ENCODE measurements at places on chromosomes 2 and 18.

DNA sequence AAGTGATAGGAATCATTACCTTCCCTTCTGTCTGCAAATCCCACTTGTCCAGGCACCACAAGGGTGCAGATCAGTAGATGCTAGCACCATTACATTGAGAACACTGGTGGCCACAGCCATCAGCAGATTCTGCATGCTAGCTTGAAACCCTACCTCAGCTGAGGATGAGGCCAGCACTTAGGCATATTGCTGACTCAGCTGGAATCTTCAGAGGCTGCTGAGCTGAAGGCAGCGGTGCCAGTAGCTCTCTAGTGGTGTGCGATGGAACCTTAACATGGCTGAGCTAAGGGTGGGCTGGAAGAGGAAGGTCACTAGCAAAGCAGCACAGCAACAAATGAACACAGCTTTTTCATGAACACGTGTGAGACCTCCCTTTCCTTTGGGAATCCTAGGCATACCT, 19.0 kb upstream of the CPO start:
- no peak for DNase-seq

- no peak for DNase-seq
These were observed 144.1 kb upstream of the SETBP1 start for GRCh38 chr18:44536619-44537018.

GRCh38 chr2:162885281-162886070, 46.9 kb upstream of the KCNH7 start:
- DNase-seq: no peak

DNA sequence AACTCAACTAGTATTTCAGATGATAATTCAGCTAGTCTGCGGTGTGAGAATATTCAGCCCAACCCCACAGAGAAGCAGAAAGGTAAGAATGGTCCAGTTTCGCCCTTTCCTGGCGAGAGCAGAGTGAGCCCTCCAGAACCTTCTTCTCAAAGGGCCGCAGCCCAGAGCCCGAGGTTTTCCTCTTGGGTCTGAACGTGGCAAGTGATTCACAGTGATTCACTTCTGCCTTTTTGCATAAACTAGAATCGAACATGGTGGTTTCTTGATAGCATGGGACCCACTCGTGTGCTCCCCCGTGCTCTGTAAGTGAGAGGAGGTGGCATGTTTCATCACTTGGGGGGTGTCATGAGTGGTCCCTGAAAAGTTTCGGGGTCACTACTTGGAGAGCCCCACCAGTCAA, 24.2 kb downstream of the TRAF3IP1 start:
- DNase-seq: no peak

DNA sequence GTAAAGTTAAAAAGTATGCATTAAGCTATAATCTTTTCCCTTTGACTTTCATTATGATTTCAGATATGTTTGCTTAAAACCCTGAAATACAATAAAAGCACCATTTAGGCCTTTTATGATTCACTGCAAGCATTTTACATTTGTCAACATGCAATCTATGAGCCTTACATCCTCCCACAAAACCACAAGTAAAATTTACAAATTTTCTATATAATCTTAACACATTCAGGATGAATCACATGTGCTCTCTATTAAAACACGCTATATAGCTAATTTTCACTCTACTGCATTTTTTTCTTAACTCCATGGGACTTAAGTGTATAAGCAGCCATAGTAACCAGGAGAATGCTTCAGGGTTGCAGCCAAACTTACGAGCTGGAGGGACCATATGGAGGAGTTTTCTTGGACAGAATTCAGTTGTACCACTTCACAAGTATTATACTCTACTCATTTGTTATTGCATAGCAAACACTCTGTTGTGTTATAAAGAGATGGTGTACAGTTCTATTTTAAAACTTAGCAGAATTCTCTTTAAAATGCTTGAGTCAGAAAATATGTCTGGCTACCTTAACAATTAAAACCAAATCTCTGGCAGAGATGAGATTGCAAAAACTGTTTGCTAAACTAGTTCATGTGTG, 293.2 kb downstream of the ALK start:
- DNase-seq: no peak

- DNase-seq: no peak
These were observed 217.7 kb downstream of the GBX2 start for GRCh38 chr2:235950473-235950809.

DNA sequence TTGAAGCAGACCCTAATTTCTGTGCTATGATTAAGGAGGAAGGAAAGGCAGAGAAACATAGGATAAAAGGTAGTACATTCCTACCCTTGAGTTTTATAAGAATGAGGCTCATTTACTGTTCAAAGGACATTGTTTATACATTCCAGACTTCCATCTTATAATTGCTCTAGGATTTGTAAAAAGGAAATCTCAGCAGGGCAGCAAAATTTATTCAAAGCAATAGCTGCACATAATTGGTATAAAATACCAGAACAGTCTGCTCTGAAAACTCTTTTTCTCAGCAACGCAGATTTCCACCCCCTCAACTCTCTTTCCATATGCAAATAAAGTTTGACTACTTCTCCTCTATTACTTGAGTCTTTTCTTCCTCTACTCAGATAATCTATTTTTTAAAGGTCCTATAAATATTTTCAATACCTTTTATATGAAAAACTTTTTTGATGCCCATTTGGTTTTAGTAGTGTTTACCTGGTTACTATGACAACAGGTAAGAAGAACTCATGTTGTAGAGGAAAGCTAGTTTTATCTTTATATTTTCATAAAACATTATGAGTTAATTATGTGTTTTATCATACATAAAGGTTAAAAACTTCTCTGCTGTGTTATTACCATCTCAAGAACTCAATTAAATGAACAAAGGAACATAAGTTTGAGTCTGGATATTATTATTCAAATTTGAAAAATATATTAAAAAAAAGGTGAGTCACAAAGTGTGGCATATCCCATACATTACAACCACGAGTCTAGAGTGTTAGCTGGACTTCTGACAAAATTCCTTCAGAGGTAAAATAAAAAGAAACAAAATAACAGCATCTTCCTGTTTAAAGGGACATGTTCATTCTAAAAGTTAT, 19.9 kb downstream of the RBMS1 start:
- DNase-seq: no peak

DNA sequence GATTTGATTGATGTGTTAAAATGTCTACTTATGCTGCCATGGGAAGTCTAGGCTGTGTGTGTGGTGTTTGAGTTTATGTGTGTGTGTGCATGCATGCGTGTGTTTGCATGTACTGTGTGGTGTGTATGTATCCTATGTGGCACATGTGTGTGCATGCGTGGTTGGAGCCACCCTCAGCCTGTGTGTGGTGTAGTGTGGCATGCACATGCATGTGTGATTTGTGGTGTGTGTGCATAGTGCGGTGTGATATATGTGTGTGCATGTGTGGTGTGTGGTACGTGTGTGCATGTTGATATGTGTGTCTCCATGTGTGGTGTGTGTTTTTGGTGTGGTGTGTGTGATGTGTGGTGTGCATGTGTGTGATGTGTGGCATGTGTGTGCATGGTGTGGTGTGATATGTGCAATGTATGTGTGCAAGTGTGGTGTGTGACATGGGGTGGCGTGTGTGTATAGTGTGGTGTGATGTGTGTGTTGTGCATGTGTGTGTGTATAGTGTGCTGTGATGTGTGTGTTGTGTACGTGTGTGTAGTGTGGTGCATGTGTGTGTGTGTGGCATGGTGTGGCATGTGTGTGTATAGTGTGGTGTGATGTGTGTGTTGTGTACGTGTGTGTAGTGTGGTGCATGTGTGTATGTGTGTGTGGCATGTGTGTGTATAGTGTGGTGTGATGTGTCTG, 66.6 kb upstream of the HDAC4 start:
- DNase-seq: no peak

DNA sequence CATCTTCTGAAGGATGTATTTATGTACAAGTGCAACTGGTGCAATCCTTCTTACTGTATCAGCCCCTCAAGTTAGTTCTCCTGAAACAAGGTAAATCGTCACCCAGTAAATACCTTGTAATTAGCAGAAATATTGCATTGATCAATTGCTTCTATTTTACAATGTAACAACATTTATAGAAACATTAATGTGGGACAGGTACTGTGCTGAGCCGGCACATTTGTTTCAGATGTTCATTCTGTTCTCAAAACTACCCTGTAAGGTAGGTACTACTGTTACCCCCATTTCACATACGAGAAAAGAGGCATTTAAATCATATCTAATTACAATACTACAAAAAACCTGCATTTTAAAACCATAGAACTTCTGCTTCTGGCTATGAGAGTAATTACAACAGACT, 19.5 kb downstream of the RTN4 start:
- no peak for DNase-seq

- no peak for DNase-seq
These were observed 3.2 kb downstream of the SMAD7 start for GRCh38 chr18:48947560-48947959.

DNA sequence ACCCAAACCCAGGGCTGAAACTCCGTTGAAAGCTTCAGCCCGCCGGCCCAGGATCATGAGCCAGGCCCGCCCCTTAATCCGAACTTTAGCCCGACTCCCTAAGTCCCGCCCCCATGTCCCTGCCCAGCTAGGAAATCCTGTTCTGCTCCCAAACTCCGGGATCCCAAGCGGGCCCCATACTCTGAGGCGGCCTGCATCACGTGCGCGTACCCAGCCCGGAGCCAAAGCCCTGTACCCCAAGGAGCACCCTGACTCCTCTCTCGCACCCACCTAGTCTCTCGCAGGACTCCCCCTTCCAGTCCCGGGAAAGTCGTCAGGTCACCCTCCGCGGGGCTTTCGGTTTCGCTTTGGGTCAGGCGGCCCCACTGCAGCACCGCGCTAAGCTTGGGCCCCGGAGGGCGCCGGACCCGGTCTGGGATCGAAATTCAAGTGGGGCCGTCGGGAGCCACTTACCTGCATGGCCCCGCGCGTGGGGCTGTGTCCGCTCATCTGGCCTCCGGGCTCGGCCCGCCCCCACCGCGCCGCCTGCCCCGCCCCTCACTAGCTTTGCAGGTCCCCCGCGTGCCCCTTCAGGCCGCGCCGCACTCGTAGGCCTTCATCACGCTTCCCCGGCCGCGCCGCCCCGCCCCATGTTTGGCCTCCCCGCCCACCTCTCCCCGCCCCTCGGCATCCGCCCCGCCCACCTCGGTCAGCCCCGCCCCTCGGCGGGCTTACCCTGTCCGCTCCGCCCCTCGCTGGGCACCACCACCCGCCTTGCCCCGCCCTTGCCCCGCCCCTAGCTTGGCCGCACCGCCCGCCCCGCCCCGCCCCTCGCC, at the start of gene DNPEP:
Gene DNPEP, minus strand, starts transcription at position 607 of the 815 bp plus-strand sequence. Its CDS starts 118 bp downstream, at position 489.
- DNase-seq: peak; percentile 91

GRCh38 chr2:133420788-133421187, 147.5 kb downstream of the NCKAP5 start:
- DNase-seq: no peak

DNA sequence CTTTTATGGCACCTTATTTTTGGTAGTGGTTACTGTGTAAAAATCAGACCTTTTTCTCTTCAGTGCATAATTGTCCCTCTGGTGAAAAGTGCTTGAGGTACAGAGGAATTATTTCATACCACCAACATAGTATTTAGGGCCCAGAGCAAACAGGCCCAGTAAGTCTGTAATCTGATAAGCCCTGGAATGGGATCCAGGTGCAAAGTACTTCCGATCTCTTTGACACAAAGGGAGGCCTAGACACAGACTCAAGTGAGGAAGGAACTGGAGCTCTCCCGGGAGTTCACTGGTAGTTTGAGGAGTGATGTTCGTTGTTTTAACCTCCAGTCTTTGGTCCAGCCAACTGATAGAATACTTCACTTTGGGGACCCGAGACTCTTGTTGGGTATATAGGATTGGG, 57.4 kb downstream of the RAB31 start:
- DNase-seq: no peak

DNA sequence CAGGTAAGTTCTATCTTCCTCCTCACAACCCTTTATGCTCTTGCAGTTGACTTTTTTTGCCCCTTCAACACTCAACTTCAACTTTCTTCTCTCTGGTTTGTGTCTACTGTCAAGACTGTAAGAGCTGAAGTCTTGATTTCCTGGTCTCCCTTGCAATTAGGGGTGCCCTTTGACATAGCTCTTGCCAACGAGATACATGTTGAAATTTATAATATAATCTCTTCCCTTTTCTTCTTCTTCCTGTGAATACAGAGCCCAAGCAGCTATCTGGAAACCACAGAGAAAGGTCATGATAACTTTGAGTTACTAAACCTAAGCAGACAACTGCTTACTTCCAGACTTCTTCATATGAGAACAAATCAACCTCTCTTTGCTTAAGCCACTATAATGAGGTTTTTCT, 163.5 kb downstream of the MC4R start:
- no peak for DNase-seq

DNA sequence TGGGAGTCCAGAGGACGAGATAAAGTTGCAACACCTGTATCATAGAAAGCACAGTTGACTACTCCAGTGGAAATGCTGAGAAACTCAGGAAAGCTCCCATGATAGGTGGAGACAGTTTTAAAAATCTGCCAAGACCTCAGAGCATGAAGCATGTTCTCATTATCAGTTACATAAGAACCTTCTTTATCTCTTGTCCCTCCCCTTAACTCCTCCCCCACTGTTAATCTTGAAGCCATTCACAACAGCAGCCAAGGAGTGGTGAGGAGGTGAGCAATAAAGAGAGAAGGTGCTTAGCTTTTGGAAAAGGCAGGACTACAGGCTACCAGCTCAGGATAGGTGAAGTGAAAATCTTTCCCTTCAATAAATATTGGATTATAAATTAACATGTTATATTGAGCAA, 657.9 kb downstream of the NYAP2 start:
- no peak for DNase-seq

- no peak for DNase-seq
These were observed 1605.8 kb downstream of the SUCLG1 start for GRCh38 chr2:82853299-82853698.

GRCh38 chr2:172972005-172972619, 103.5 kb upstream of the MAP3K20 start:
- DNase-seq: peak; percentile 30

- DNase-seq: no peak
These were observed 33.4 kb upstream of the MGAT5 start for GRCh38 chr2:134220344-134220974.

DNA sequence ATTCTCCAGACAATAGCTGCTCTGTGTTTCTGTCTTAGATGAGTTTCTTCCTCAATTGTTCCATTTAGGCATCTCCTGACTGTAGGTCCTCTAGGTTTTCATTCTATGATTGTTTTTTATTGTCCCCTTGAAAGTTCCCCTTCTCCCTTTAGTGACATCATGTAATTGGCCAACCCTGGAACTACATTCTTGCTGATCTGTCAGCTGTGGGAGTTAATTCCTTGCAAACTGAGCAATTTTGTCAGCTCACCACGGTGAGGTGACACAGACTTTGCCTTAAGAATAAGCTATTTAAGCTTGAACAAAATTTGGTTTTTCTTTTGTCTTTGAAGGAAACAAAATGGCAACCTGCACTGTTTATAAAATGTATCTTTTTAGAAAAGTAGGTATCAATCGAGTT, 95.9 kb downstream of the TXNL1 start:
- no peak for DNase-seq

DNA sequence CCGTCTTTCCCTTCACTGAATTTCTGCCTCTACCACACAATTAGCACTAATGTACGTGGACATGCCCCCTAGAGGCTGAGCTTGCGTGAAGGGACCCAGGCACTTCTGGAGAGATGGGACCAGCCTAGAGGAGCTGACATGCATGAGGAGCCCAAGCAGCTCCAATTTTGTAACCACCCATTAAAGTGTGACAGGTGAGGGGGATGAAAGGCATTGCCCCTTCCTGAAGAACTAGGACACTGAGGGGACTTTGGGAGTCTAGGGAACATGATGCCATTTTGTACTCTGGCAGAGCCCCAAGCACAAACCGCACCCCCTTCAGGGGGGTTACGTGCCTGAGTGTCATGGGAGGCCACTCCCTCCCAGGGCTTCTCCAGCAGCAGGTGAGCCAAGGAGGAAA, 63.6 kb downstream of the HNRNPLL start:
- no peak for DNase-seq

Measured in activated naive CD4-positive, alpha-beta T cell treated with Interleukin-2 at 50 U/mL for 16 hours (primary cell).